Esophagus muscularis mucosa (tissue), 4 donors: ENCODE measurements at places on chromosomes 6 and 20. TPM values are rescaled to one million over a fixed set of nuclear protein-coding genes. Genes with fewer than 3 reads are reported as not detected.

Gene CCR6
- total RNA-seq, result not detected

Gene RAET1L
- not detected for total RNA-seq

Gene OR2J3
- not detected for total RNA-seq

Gene ULBP2
- not detected for total RNA-seq

Gene SOX4
- total RNA-seq, result 5.5 TPM

Gene RIPOR3
- total RNA-seq, result 6.1 TPM

Gene SMPDL3A
- 14.9 TPM for total RNA-seq

- no peaks in the 10 kb centered on the region for H3K27me3 ChIP-seq
- no peak for DNase-seq
- H3K4me3 ChIP-seq, result no peak overlapping the region
- no peaks in the 10 kb centered on the region for H3K36me3 ChIP-seq
Measured at GRCh38 chr6:16438718-16439591, 200.6 kb downstream of the GMPR start.

- no peaks in the 10 kb centered on the region for H3K4me1 ChIP-seq
Measured at GRCh38 chr6:132763269-132763668, 5.6 kb upstream of the VNN2 start.

- no peaks in the 10 kb centered on the region for H3K27me3 ChIP-seq
- no peaks in the 10 kb centered on the region for H3K36me3 ChIP-seq
- no peaks in the 10 kb centered on the region for H3K4me1 ChIP-seq
- DNase-seq, result peak; percentile 83
- no peak overlapping the region for H3K4me3 ChIP-seq
Measured at GRCh38 chr6:161660666-161661571, 387.1 kb upstream of the AGPAT4 start.

DNA sequence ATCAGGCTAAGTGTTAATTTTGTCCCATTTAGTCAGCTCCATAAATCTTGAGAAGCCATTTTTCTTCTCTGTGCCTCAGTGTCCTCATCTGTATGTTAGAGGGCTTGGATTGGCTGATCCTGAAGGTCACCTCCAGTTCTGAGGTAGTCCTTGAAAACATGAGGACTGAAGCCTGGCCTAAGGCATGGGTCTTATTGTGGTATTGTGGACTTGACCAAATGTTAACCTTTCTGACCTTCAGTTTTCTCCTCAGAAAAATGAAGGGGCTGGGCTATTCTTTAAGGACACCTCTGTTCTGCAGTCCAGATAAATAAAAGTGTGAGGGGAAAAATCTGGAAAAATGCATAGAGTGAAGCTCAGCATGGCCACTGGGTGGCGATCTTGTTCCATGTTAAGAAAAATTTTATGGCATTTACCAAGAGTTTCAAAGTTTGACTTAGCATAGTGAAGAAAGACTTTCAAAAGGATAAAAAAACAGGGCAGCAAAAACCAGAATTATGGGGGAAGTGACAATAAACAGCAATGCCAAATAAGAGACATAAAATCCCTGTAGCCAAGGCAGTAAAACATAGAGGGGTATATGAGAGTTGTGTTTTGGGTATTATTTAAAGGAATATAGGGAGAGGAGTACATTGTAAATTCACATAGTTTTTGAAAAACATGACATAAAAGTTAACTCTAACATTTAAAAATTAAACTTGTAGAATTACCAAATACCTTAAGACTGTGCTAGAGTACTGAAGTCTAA is 13.2 kb upstream of the TFB1M start:
- no peak overlapping the region for H3K27ac ChIP-seq
- no peak for DNase-seq
- no peaks in the 10 kb centered on the region for H3K36me3 ChIP-seq

DNA sequence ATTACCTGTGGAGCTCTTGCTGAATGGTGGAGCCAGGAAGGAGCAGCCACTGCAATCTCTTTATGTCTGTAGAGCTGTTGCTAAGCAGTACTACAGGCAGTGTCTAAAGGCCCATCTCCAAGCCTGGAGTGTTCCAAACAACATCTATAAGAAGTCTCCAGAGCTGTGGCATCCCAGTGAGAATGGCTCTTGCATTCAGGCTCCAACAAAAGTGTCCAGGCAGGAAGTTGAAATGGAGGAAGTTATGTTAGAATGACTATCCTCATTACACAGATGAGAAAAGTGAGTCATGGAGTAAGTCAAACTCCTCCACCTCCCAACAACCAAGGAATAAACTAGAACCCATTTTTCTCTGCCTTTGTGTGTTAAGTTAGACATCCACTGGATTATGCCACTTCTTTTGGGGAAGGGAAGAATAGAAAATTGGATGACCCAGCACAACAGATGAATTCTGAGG is 288.5 kb upstream of the STXBP5 start:
- peak overlapping the region; percentile 77 for H3K27ac ChIP-seq
- no peak for DNase-seq
- H3K36me3 ChIP-seq, result no peaks in the 10 kb centered on the region
- no peaks in the 10 kb centered on the region for H3K27me3 ChIP-seq
- H3K4me1 ChIP-seq, result peaks cover 12% of the 10 kb centered on the region

- no peaks in the 10 kb centered on the region for H3K36me3 ChIP-seq
- H3K27ac ChIP-seq, result no peak overlapping the region
- H3K4me1 ChIP-seq, result peaks cover 9% of the 10 kb centered on the region
- H3K27me3 ChIP-seq, result peaks cover 30% of the 10 kb centered on the region
- no peak overlapping the region for H3K4me3 ChIP-seq
Measured at GRCh38 chr6:39302669-39303424, 11.4 kb downstream of the KCNK17 start.

DNA sequence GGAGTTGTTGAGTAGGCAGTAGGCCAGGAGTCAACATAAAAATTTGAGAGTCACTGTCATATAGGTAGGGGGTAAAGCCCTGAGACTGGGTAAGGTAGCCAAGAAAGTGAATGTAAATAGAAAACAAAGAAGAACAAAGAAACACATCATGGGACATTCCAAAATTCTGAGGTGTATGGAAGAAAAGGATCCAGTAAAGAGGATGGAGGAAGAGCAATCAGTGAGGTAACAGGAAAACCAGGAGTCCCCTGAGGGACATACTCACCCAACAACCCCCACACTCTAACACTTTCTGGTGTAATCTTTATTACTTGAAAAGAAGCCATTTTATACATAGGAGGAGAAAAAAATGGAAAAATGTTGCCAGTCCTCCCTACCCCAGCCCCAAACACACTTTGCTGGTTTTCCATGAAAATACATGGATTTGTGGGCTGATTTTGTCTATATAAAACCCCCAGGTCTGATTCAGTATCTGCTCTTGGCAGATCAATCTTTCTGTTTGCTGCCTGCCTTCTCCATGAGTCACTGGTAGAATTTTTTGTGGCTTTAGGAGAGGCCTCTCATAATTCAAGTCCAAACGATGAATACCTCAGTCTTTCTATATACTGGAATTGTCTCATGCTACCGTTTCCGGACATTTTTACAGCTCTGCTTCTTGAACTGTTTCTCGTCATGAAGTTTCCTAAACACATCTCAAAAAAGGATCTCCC is 271.4 kb upstream of the MAN1A1 start:
- no peak for DNase-seq
- no peak overlapping the region for H3K4me3 ChIP-seq
- H3K27ac ChIP-seq, result no peak overlapping the region
- no peaks in the 10 kb centered on the region for H3K4me1 ChIP-seq
- H3K36me3 ChIP-seq, result no peaks in the 10 kb centered on the region

DNA sequence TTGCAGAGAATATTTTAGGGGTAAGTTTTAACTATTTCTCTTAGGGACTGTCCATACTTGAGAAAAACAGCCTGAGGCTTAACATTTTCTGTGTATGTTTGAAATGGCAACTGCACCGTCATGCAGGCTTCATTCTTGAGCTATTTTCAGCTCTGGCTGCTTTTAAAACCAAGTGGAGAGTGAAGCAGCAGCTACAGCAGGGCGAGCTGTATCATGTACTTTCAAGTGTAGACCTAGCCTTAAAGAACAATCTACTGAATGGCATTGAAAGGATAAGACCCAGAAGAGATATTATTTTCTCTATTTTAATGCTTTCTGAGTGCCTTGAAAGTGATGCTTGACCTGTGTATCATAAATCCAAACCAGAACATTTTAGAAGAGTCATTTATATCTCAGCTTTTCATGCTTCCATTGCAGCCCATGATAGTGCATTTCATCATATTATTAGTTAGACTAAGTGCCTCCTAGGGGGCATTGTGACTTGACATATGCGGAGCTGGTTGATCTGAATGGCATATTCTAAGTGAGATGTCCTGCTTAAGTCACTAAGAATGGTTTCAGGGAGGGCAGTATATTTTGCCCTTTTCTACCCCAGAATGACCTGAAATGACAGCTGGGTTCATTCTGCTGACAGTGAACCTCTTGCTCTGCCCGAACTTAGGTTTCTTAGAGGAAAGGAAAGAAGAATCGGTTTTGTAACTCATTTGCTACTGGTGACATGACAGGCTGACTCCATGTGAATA is 85.3 kb downstream of the NKAIN2 start:
- H3K27me3 ChIP-seq, result no peaks in the 10 kb centered on the region
- H3K4me3 ChIP-seq, result no peak overlapping the region
- peaks cover 10% of the 10 kb centered on the region for H3K4me1 ChIP-seq
- no peaks in the 10 kb centered on the region for H3K36me3 ChIP-seq
- H3K27ac ChIP-seq, result no peak overlapping the region

DNA sequence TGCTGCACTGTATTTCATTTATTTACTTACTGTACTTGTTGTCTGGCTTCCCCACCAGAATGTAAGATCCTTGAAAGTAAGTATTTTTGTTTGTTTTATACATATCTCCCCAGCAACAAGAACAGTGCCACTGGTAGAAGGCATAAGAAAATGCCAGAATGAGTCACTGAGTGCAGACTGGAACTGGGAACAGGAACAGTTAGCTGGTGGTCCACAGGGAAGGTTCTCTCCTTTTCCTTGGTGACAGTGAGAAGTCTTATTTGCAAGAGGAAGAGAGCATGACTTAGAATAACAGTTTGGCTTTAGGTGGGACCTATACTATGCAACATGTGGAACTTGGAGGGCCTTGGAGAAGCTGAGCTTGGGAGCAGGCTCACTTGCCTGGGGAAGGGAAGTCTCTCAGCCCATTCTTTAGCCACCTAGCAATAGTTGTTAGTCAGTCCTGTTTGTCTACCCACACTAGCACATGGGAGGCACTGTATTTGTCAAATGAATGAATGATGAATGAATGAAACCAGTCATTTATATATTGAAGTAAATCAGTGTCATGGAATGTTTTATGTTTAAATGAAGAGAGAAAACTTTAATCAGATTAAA is 203.5 kb downstream of the KCNQ5 start:
- H3K4me1 ChIP-seq, result no peaks in the 10 kb centered on the region
- no peak for DNase-seq
- no peaks in the 10 kb centered on the region for H3K27me3 ChIP-seq
- H3K4me3 ChIP-seq, result no peak overlapping the region

GRCh38 chr6:4397307-4397706 is 261.9 kb upstream of the ECI2 start:
- no peak overlapping the region for H3K27ac ChIP-seq
- peaks cover 9% of the 10 kb centered on the region for H3K4me1 ChIP-seq
- H3K27me3 ChIP-seq, result no peaks in the 10 kb centered on the region

- no peaks in the 10 kb centered on the region for H3K4me1 ChIP-seq
- no peaks in the 10 kb centered on the region for H3K36me3 ChIP-seq
- H3K4me3 ChIP-seq, result no peak overlapping the region
Measured at GRCh38 chr6:79127660-79128059, 49.6 kb upstream of the PHIP start.

DNA sequence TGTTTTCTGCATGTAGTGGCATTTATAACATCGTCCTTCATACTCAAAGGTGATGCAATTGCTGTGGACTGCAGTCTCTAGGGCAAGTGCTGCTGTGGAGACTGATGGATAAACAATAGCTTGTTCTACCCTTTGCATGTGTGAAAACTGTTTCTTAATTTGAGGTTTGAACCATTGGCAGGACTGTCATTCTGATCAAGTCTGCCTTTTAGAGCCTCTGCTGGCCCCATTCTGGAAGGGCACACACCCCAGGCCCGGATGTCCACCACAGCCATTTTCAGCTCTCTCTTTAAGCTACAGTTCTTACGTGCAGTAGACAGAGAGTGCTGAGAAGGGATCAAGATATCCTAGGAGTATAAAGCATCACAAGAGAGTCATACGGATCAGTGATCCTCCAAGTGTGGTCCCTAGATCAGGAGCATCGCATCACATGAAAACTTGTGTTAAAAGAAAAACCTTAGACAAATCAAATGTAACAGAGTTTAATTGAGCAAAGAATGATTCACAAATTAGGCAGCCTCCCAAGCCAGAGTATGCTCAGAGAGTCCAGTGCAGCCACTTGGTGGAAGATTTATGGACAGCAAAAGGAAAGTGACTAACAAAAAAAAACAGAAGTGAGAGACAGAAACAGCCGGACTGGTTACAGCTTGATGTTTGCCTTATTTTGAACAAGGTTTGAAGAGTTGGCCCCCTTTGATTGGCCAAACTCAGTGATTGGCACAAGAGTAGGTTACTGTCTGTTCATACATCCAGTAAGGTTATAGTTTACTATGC is 52.0 kb downstream of the FRK start:
- H3K4me3 ChIP-seq, result peak overlapping the region; percentile 2
- peaks cover 12% of the 10 kb centered on the region for H3K4me1 ChIP-seq
- no peaks in the 10 kb centered on the region for H3K36me3 ChIP-seq
- H3K27ac ChIP-seq, result peak overlapping the region; percentile 44
- no peaks in the 10 kb centered on the region for H3K27me3 ChIP-seq

DNA sequence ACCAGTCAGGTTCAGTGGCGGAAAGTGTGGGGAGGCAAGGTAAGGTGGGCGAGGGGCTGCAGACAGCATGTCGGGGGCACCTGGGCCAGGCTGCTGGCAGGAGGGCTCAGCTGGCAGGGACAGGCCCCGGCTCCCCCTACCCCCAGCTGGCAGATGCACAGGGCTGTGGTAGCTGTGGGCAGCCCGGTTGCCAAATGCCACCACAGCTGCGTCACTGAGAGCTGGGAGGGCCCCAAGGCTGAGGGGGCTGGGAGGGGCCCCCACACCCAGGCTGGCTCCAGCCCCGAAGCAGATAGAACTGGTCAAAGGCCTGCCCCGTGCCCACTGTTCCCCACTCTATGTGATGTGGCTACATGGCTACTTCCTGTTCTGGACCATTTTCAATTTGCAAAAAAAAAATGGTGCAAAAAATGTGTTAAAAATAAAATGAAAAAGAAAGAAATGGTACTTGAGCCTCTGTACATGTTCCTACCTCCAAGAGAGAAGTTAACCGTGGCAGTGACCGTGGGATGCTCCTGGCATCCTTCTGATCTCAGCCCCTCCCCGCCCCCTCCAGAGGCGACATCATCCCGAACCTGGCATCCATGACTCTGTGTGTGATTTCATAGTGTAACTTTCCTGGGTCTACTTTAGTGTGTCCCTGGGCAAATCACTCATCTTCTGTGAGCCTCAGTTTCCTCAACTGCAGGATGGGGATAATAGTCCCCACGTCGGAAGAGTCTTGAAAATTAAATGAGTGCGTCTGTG is 64.4 kb downstream of the UBE2V1 start:
- H3K4me3 ChIP-seq, result no peak overlapping the region
- peak overlapping the region; percentile 59 for H3K27ac ChIP-seq
- no peaks in the 10 kb centered on the region for H3K36me3 ChIP-seq
- peaks cover 25% of the 10 kb centered on the region for H3K4me1 ChIP-seq

GRCh38 chr6:28105245-28105639 is 19.2 kb upstream of the ZSCAN16 start:
- DNase-seq, result no peak
- peaks cover 4% of the 10 kb centered on the region for H3K4me1 ChIP-seq
- H3K27me3 ChIP-seq, result no peaks in the 10 kb centered on the region
- H3K4me3 ChIP-seq, result peak overlapping the region; percentile 64

- H3K4me3 ChIP-seq, result no peak overlapping the region
- no peaks in the 10 kb centered on the region for H3K36me3 ChIP-seq
- H3K4me1 ChIP-seq, result no peaks in the 10 kb centered on the region
- no peak overlapping the region for H3K27ac ChIP-seq
- no peak for DNase-seq
Measured at GRCh38 chr20:54188132-54188849, 14.5 kb upstream of the CYP24A1 start.
